Jurkat, Clone E6-1 (cell line): ENCODE measurements at places on chromosomes 2 and 18.

DNA sequence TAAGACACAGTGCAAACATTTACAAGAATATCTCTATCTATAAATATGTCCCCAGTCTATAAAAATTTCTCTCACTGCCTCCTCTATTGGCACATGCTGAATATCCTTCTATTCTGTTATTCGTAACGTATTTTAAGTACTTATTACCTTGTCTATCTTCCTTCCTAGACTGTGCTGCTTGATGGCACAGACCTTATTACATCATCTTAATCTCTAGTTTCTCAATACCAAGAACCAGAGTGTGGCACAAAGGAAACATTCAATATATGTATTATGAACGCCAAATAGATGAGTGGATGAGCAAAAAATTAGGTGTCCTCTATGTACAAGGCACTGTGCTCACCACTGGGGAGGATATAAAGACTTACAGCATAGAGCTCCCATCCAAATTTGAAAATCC, 282.8 kb downstream of the NBAS start:
- DNase-seq = no peak

GRCh38 chr2:57696016-57696415, 350.6 kb upstream of the VRK2 start:
- DNase-seq = no peak

DNA sequence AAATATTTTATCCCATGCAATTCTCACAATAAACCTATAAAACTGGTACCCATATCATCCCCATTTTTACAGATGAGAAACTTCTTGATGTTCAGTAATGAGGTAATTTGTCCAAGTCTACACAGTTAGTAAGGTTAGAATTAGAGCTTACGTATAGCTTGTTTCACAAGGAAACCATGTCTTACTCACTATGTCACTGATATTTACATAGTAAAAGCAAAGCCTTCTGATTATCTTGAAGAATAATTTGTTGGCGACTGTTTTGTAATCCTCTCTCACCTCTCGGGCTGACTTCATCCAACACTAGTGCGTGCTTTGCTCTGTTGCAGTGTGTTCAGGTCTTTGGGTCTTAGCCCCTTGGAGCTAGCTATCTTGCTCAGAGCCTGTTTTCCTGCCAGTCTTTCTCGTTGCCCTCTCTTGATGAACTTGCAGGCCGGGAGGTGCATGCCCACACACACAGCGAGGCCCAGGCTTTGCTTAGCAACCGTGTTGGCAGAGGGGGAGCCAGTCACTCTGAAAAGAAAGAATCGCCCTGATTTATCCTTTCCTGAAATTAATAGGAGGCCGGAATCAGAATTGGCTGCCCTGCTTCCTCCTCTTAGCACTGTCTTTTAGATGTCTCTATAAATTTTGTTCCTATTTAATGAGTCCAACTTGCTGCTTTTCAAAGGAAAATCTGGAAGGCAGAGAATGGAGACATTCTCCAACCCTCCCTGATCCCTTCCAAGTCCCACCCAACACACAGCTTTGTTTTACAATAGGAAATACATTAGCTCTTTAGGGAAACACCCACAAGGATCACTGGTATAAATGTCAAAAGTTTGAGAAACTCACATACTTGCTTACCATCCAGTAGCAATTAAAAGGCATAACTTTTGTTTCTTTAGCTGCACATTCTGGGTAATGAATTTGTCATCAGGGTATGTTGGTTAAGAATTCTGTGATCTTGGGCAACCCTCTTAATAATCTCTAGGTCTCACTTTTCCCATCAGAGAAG, 97.6 kb upstream of the SEC11C start:
- no peak for DNase-seq

DNA sequence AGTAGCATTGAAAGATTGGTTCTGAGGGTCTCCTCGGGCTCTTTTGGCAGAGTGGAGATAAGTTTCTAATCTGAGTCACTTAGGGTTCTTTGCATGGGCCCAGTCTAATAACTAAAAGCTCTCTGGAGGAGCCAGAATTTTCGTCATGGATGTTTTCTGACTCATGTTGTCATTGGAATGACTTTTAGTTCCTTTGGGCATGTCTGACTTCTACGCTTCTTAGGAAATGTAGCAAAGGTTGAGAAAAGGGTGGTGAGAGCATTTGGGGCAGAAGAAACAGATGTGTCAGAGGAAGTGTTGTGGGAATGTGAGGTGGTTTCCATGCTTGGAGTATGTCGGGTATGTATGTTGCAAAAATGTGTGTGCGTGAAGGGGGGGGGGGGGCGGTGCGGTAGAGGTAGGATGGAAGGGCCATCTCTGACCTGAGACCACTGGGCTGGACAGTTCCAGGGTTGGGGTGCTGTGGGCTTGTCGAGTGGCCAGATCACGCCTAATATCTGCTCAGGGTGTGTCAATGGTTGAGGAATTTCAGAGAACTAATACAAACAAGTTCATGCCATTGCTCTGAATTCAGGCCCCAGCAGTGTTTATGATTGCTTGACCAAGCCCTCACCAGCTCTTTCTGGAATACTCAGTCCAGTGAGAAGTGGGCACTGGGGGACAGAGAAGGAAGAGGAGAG, 26.9 kb downstream of the KLHL29 start:
- DNase-seq = no peak

DNA sequence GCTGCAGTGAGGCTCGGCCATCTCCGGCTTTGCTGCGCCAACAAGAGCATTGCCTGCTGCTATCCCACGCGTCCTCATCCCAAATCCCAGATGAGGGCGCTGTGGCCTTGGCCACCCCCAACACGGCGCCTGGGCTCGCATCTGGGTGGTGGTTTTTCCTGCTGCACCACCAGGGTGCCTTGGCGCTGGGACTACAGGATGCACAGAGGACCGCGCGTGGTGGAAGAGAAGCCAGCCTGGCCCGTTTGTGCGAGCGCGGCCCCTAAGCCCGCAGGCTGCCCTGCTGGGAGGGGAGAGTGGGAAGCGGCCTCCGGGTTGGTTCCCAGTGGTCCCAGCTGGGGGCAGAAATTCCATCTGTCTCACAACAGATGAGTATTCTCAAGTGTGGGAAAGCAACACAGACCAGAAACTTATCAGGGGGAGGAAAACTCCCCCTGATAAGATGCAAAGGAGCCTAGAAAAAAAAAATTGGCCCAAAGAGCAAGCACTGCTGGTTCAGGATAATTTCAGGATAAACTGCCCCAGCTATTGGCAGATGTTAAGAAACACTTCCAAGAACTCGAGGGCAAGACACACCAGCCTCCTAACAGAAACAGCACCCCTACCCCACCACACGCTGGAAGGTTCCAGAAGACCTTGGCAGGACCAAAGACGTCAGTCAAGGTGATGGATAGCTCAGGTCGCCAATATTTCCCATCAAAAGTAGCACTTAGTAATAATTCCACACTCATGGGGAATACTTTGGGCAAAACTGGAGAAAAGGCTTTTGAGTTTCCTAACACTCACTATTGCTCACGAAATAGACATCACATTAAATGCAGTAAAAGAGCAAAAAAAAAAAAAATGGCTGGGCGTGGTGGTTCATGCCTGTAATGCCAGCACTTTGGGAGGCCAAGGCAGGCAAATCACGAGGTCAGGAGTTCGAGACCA, 152.1 kb downstream of the PXDN start:
- DNase-seq = no peak

DNA sequence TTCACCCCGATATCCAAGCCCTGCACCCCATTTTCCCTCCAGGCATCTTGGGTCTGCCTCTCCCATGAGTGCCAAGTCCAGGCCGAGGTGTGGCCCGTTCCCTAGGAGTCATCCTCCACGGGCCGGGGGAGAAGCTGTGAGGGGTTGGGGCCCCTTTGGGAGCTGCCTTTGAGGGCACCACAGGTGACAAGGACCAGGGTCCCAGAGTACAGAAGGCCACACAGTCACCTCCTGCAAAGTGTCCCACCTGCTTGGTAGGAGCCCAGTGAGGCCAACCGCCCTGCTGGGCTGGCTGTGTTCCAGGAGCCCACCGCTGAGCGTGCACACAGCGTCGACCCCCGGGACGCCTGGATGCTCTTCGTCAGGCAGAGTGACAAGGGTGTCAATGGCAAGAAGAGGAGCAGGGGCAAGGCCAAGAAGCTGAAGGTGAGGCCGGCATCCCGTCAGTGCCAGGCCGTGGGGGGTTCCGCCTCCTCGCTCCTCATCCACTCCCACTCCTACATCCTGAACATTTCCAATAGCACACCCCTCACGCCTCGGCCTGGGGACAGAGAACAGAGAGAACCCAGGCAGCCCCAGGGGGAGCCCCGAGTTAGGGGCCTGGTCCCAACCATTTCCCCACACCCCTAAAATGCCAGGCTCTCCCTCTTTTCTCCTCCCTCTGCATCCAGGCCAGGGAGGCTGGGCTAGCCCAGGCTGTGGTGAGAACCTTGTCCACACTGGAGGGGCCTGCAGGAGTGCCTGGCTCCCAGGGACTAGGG, 2.7 kb downstream of the ERFE start:
- no peak for DNase-seq

DNA sequence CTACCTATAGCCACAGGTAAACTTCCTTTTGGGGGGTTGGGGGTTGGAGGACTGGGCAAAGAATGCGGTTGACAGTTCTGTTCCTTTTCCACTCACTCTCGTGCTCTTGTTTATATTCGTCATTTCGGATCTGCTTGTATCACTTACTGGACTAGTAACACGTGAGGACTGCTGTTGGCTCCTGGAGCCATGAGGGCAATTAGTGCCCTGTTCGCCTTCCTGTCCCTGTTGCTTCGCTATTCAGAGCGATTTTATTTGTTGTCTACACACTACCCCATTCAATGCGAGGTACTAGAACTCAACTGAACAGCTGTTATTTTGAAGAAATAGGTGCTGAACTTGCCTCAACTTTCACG, 1.1 kb downstream of the KCNJ3 start:
- DNase-seq = no peak

- no peak for DNase-seq
Measured at GRCh38 chr2:98142106-98142791, 55.3 kb downstream of the VWA3B start.

GRCh38 chr2:49827366-49827765, 673.1 kb upstream of the FSHR start:
- DNase-seq = no peak

DNA sequence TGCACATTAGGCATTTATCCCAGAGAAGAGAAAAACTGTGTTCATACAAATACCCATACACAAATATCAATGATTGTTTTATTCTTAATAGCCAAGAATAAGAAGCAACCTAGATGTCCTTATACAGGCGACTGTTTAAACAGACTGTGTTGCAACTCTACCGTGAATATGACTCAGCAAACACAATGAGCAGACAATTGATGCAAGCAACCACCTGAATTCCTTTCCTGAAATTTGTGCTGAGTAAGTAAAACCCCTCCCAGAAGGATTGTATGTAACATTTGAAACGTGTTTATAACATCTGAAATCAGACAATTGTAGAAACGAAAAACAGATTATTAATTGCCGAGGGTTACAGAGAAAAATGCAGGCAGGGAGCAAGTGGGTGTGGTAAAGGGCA, 621.9 kb upstream of the SOX11 start:
- no peak for DNase-seq

DNA sequence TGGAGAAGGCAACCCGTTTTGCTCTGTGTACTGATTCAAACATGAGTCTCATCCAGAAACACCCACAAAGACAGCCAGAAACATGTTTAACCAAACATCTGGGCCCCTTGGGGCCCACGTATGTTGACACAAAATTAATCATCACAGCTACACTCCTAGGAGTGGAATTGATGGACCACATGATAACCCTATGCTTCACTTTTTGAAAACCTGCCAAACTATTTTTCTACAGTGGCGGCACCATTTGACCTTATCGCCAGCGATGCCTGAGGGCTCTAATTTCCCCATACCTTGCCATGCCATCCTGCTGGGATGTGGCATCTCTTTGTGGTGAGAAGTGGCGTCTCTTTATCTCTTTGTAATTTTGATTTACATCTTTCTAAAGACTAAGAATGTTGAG, 38.5 kb downstream of the PSMG2 start:
- DNase-seq = peak; percentile 60

- DNase-seq = no peak
Measured at GRCh38 chr2:171964308-171964707, 35.4 kb upstream of the METAP1D start.

- no peak for DNase-seq
Measured at GRCh38 chr2:173048897-173049661, 26.6 kb upstream of the MAP3K20 start.

- DNase-seq = no peak
Measured at GRCh38 chr18:39037925-39038324, 1472.3 kb upstream of the CELF4 start.

GRCh38 chr18:59200787-59201186, 19.2 kb upstream of the GRP start:
- no peak for DNase-seq

GRCh38 chr18:63708650-63709049, 5.9 kb downstream of the SERPINB11 start:
- DNase-seq = no peak

DNA sequence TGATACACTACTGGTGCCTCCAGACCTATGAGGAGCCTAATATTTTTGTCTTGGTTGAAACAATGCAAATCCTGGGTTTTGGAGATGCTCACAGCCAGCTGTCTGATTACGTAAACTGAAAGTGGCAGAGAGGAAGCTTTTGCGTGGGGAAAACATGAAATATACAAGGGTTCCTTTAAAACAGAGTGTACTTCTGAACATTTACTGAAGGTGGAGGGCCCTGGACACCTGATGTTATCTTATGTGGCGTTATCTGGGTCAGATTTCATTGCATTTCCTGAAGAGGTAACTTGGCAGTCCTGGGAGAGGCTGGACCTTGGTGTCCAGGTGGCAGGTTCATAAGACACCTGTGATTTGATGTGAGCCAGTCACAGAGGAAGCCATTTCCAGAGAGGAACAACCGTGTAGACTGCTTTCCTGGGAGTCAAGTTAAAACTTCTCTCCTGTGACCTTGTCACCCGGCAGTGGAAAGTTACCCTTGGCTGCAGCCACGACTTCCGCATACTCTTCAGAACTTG, 105.0 kb downstream of the NEDD4L start:
- DNase-seq = no peak

- no peak for DNase-seq
Measured at GRCh38 chr18:6561016-6561415, 146.3 kb upstream of the L3MBTL4 start.

- DNase-seq = no peak
Measured at GRCh38 chr2:96188821-96189526, 19.7 kb downstream of the STARD7 start.

DNA sequence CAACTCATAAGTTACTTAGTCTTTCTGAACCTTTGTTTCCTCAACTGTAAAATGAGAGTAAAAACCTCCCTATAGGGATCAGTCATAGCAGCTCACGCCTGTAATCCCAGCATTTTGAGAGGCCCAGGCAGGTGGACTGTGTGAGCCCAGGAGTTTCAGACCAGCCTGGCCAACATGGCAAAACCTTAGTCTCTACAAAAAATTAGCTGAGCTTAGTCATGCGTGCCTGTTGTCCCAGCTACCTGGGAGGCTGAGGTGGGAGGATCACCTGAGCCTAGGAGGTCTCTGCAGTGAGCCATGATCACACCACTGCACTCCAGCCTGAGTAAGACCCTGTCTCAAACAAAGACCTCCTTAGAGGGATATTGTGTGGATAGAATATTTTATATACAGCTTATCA, 2.3 kb downstream of the GPR155 start:
- DNase-seq = no peak
